ENCODE measurements at places on chromosomes 16 and 17.

DNA sequence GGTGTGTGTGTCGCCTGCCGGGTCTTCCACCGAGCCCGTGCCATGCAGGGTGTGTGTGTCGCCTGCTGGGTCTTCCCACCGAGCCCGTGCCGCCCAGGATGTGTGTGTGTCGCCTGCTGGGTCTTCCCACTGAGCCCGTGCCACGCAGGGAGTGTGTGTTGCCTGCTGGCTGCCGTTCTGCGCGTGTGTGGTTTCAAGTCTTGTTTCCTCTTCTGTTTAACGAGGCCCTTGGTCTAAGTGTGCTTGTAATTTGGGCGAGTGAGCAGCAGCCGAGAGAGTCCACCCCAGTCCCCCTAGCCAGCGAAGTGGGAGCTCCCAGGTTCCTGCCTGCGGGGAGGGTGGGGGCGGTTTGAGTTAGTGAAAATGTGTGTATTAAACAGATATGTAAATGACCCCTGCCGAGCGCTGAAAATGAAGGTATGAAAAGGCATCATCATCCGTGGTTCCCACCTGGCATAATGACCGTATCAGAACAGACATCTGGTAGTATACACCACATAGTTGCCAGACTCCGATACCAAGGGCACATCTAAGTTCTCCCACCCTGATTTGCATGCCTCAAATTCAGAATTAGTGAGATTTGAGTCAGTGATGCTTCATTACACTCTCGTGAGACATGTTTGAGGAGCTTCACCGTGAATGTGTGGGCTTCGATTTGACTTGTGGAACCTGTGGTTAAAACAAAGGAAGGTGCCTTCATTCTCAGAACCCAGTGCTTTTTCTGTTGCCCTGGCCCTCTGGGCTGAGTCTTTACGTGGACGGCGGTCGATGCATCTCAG lies 114.5 kb upstream of the CHMP6 start:
- H3K27me3 ChIP-seq, result no peaks in the 10 kb centered on the region
- no peak overlapping the region for H3K27ac ChIP-seq
- no peaks in the 10 kb centered on the region for H3K4me1 ChIP-seq
- DNase-seq, result no peak
- no peak overlapping the region for H3K4me3 ChIP-seq

DNA sequence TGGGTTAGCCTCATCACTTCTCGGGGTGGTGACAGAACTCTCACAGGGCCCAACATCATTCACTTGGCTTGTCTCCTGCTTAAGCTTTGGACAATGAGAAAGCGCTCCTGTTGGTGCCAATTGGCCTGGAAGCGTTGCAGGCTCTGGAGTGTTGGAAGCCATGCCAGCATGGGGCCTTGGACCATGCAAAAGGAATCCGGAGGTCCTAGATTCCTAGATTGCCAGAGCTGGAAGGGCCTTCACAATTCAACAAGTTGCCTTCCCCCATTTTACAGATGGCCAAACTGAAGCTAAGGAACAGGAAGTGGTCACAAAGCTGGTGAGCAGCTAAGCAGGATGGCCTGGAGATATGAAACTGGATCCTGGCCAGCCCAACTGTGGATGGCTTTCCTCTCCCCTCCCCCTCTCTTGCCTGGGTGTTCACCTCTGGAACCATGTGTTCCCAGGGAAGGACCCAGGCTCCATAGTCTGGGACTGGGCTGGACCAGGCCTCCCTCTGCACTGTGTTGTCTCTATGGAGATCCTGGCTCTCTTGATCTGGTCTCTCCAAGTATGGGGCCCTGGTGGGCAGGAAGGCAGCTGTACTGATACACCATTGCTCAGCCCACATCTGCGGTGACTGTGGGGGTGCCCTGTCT lies 6.0 kb upstream of the IGFBP4 start:
- no peaks in the 10 kb centered on the region for H3K36me3 ChIP-seq
- H3K27me3 ChIP-seq, result no peaks in the 10 kb centered on the region
- H3K27ac ChIP-seq, result no peak overlapping the region

GRCh38 chr17:62656446-62656845 lies 29.0 kb downstream of the MRC2 start:
- H3K27me3 ChIP-seq, result no peaks in the 10 kb centered on the region
- no peak overlapping the region for H3K27ac ChIP-seq
- no peaks in the 10 kb centered on the region for H3K36me3 ChIP-seq
- DNase-seq, result no peak

GRCh38 chr17:49574323-49574781 lies 1.3 kb upstream of the NXPH3 start:
- H3K27ac ChIP-seq, result no peak overlapping the region
- no peak for DNase-seq
- no peak overlapping the region for H3K4me3 ChIP-seq
- peaks cover 5% of the 10 kb centered on the region for H3K4me1 ChIP-seq
- no peaks in the 10 kb centered on the region for H3K36me3 ChIP-seq

DNA sequence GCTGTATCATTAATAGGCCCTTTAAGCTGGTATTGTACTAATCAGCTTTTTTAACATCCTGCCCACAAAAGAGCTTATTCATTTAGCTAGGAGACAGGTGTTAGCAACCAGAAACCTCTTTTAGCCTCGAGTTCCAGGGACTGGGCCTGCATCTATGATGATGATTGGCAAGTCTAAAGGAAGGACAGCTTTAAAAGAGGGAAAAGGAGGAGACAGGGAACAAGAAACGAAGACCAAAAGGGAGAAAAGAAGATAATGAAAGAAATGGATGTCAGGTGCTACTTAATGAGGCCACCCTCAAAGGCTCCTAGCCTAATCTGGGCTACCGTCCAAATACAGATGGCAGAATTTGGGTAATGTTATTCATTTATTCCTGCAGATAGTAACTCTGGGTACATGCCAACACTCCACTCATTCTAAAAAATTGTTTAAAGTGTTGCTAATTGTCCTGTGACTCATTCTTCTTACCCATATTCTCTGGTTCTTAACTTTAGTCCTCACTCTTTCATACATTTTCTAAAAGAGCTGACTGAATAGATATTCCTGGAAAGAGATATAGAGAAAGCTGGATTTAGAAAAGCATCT lies 18.7 kb upstream of the RFFL start:
- H3K4me3 ChIP-seq, result no peak overlapping the region
- DNase-seq, result no peak
- H3K27ac ChIP-seq, result peak overlapping the region; percentile 29
- no peaks in the 10 kb centered on the region for H3K36me3 ChIP-seq
- no peaks in the 10 kb centered on the region for H3K27me3 ChIP-seq

- H3K27me3 ChIP-seq, result no peaks in the 10 kb centered on the region
- peak overlapping the region; percentile 91 for H3K4me3 ChIP-seq
- peak overlapping the region; percentile 66 for H3K27ac ChIP-seq
- no peaks in the 10 kb centered on the region for H3K36me3 ChIP-seq
These were observed 24.9 kb upstream of the RFFL start for GRCh38 chr17:35088356-35088880.

- H3K36me3 ChIP-seq, result no peaks in the 10 kb centered on the region
- no peak for DNase-seq
- no peak overlapping the region for H3K27ac ChIP-seq
These were observed 8.9 kb upstream of the AXIN1 start for GRCh38 chr16:361341-361871.

DNA sequence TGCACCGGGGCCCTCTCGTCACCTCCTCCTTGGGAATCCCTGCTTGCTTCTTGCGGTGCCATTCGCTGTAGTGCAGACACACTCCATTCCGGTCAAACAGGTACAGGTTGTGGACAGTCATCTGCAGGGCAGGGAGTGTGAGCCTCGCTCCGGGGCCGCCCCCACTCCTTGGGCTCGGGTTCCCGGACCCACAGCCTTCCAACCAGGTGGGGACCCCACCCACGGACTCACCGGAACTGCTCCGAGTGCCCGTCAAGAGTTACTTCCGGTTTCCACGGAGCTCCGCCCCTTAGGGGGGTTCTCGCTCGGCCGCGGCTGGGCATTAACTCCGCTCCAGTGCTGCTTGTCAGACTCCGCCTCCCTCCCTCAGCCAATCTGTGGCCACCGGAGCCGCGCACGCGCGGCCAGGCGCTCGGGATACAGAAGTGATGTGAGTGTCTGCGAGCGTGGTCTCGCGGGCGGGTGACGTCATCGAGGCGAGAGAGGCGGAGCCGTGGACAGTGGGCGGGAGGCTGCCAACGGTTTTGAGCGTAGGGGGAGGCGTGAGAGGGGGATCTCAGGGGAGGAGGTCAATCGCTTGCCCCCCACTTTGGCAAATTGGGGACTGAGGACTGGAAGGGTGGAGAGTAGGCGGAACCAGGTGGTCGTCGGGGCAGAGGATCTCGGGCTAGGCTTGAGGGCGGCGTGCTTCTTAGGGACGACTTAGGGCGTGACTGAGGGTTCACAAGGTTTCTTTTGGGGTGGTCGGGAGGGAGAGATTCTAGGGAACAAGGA lies at the start of the genes CNTROB and TRAPPC1:
Gene CNTROB (plus strand): TSS at position 498 of the 774 bp plus-strand sequence. CDS start 874 bp downstream, outside the sequence.
Gene TRAPPC1 (minus strand): TSS at position 238 of the 774 bp plus-strand sequence. CDS start 117 bp downstream, at position 121.
- no peaks in the 10 kb centered on the region for H3K27me3 ChIP-seq
- no peak within 1 kb of the TSS for H3K27ac ChIP-seq
- DNase-seq, result peak; percentile 100
- no peaks in the 10 kb centered on the region for H3K4me1 ChIP-seq
- H3K36me3 ChIP-seq, result no peaks in the 10 kb centered on the region

DNA sequence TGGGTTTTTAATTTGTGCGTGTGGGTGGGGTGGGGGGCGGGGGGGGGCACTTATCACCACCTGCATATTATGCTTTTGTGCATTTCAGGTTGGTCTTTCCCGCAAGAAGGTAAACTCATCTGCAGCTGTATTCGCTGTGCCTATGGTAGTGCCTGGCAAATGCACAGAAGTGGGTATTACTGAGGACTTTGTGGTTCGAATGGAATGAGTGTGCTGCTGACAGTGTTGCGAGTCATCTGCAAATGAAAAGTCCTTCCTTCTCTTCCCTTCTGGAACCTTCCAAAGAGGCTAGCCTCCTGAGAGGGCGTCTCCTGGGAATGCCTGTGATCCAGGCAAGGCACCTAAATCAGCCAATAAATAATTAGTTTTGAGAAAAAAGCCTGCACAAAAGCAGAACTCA lies 532.9 kb downstream of the MAF start:
- H3K27ac ChIP-seq, result no peak overlapping the region
- H3K36me3 ChIP-seq, result no peaks in the 10 kb centered on the region
- H3K27me3 ChIP-seq, result no peaks in the 10 kb centered on the region

DNA sequence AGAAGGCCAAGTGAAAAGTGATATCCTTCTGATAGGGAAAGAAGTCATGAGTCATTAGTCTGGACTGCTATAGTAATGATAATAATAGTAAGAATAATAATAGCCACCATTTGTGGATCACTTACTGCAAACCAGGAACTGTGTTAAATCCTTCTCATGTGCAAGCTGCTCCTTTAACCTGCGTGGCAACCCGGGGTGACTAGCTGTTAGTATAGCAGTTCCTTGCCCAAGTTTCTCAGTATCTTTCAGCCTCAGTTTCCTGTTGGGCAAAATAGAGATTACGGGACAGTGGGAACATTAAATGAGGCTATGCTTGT lies 129.5 kb downstream of the CDH13 start:
- no peak for DNase-seq
- no peaks in the 10 kb centered on the region for H3K27me3 ChIP-seq
- no peaks in the 10 kb centered on the region for H3K4me1 ChIP-seq
- no peak overlapping the region for H3K4me3 ChIP-seq
- H3K36me3 ChIP-seq, result no peaks in the 10 kb centered on the region

- no peaks in the 10 kb centered on the region for H3K27me3 ChIP-seq
- no peak for DNase-seq
- no peak overlapping the region for H3K27ac ChIP-seq
- H3K4me1 ChIP-seq, result no peaks in the 10 kb centered on the region
- H3K4me3 ChIP-seq, result no peak overlapping the region
These were observed 18.2 kb upstream of the TBX21 start for GRCh38 chr17:47714773-47715396.

DNA sequence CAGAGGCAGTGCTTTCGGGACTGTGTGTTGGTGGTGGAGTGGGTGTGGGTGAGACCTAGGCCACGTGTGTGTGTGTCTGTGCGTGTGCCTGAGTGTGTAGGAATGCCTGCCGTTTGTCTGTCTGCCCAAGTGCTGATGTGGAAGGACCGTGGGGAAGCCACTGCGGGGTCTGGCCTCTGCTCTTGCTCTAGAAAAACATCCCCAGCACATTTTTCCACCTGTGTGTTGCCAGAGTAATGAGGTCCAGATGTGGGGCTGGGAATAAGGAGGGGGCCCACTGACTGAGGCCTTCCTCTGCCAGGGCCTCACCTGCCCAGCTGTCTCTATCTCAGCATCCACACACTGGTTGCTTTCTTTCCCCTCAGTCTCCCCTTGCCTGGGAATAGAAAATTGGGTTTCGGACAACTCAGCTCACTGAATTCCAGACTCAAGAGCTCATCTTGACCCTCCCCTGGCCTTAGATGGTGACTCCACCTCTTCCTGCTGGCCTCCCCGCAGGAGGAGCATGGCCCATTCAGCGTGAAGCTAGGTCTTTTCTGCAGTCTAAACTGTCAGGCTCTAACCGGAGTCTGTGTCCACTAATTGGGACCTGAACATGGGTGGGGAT lies 7.6 kb downstream of the SGCA start:
- no peak for DNase-seq
- H3K4me1 ChIP-seq, result peaks cover 12% of the 10 kb centered on the region
- no peak overlapping the region for H3K4me3 ChIP-seq
- H3K36me3 ChIP-seq, result no peaks in the 10 kb centered on the region
- H3K27me3 ChIP-seq, result no peaks in the 10 kb centered on the region

DNA sequence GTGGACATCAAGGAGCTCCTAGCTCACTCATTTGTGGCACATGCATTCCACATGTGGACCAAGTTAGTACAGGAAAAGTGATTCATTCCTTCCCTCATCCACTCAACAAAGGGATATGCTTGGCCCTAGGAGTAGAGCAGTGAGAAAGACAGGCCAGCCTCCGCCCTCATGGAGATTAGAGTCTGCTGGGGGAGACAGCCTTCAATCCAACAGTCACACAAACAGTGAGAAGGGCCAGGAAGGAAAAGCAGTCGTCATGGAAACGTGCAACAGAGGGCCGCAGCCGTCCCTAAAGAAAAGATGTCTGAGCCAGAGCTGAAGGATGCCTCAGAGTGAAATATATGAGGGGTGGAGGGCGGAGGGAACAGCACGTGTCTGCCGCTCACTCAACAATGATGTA lies 109.9 kb downstream of the VPS53 start:
- no peaks in the 10 kb centered on the region for H3K27me3 ChIP-seq
- no peaks in the 10 kb centered on the region for H3K4me1 ChIP-seq
- DNase-seq, result no peak
- no peak overlapping the region for H3K4me3 ChIP-seq

- no peaks in the 10 kb centered on the region for H3K4me1 ChIP-seq
- peak; percentile 80 for DNase-seq
- no peaks in the 10 kb centered on the region for H3K36me3 ChIP-seq
- no peaks in the 10 kb centered on the region for H3K27me3 ChIP-seq
These were observed 48.2 kb upstream of the CDC42EP4 start for GRCh38 chr17:73359987-73360410.

DNA sequence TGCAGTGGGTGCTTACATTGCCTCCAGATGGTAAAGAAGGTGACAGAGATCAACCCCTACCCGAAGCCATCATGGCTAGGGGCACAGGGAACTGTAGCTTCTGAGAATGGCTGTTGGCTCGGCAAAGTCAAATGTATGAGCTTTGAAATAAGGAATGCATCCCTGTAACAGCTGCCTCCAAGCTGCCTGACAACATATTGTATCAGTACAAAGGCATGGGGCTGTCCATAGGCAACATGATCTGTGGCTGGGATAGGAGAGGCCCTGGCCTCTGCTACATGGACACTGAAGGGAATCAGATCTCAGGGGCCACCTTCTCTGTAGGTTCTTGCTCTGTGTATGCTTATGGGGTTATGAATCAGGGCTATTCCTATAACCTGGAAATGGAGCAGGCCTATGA lies 119.2 kb upstream of the NETO2 start:
- H3K36me3 ChIP-seq, result no peaks in the 10 kb centered on the region
- H3K4me1 ChIP-seq, result no peaks in the 10 kb centered on the region
- no peaks in the 10 kb centered on the region for H3K27me3 ChIP-seq

GRCh38 chr17:418421-418751 lies 65.8 kb upstream of the RPH3AL start:
- peaks cover 7% of the 10 kb centered on the region for H3K36me3 ChIP-seq
- no peaks in the 10 kb centered on the region for H3K27me3 ChIP-seq
- no peak overlapping the region for H3K27ac ChIP-seq
- no peak for DNase-seq
- no peak overlapping the region for H3K4me3 ChIP-seq
